ENCODE measurements at places on chromosomes 6 and 20. TPM values are rescaled to one million over a fixed set of nuclear protein-coding genes. Genes with fewer than 3 reads are reported as not detected.

Gene GSTA3
- total RNA-seq: not detected

Gene ABHD16B
- total RNA-seq: not detected

Gene KCNK17
- total RNA-seq: 10.4 TPM

Gene PLCB4
- total RNA-seq: 18.1 TPM

Gene HMGN4
- 48.4 TPM for total RNA-seq

Gene OR2H1
- total RNA-seq: not detected

Gene USP49
- total RNA-seq: 2.3 TPM

Gene TRAM2
- 38.0 TPM for total RNA-seq

Gene CNKSR3
- 19.3 TPM for total RNA-seq

Gene SENP6
- total RNA-seq: 147 TPM

Gene DPPA5
- not detected for total RNA-seq

Gene RAB44
- 0.29 TPM for total RNA-seq

Gene KIAA1755
- total RNA-seq: 46.4 TPM

Gene TFAP2A
- 0.23 TPM for total RNA-seq

Gene CAGE1
- total RNA-seq: not detected

Gene CLPSL2
- total RNA-seq: not detected

Gene HAO1
- total RNA-seq: not detected

Gene FOXS1
- total RNA-seq: 10.0 TPM

Gene SCUBE3
- total RNA-seq: 57.6 TPM

Gene TM9SF4
- total RNA-seq: 35.8 TPM

Gene SLC35F1
- 1.6 TPM for total RNA-seq

Gene PLN
- total RNA-seq: 232 TPM

Gene SPTLC3
- total RNA-seq: 12.1 TPM

Gene RSPH9
- total RNA-seq: 0.23 TPM

Gene SLX4IP
- 3.5 TPM for total RNA-seq

Gene MAVS
- 33.4 TPM for total RNA-seq

Gene SOBP
- 18.6 TPM for total RNA-seq

Gene FGD2
- 19.9 TPM for total RNA-seq

Gene AP5S1
- total RNA-seq: 9.9 TPM

Gene FAM209B
- not detected for total RNA-seq

Gene IL17A
- not detected for total RNA-seq

Gene TXNDC5
- total RNA-seq: 96.7 TPM

Gene PSORS1C2
- not detected for total RNA-seq

Gene CST5
- not detected for total RNA-seq

Gene PDSS2
- total RNA-seq: 12.9 TPM

Gene ALDH8A1
- 4.1 TPM for total RNA-seq

Gene SNAP91
- 2.1 TPM for total RNA-seq

Gene NKAPL
- 3.2 TPM for total RNA-seq

Gene PCED1A
- total RNA-seq: 50.7 TPM

Gene PAX1
- not detected for total RNA-seq

Gene EIF6
- 61.0 TPM for total RNA-seq

Gene DEFB132
- total RNA-seq: not detected

Gene PPIL6
- 1.0 TPM for total RNA-seq

Gene TMEM217
- 2.7 TPM for total RNA-seq

Gene ADTRP
- 1.2 TPM for total RNA-seq

Gene LHFPL5
- total RNA-seq: not detected

Gene SASH1
- total RNA-seq: 89.7 TPM

Gene RAMACL
- 2.4 TPM for total RNA-seq

Gene MOG
- total RNA-seq: not detected

Gene PACSIN1
- total RNA-seq: 0.84 TPM

Gene GMPR
- total RNA-seq: 23.8 TPM

Gene KIAA0408
- 1.9 TPM for total RNA-seq

Gene SMOC2
- 203 TPM for total RNA-seq

Gene PAK5
- total RNA-seq: 0.19 TPM

Gene LY6G6D
- not detected for total RNA-seq

Gene COL21A1
- 39.3 TPM for total RNA-seq

Gene ADISSP
- total RNA-seq: 21.1 TPM

Gene APOM
- 0.96 TPM for total RNA-seq

Gene CST4
- not detected for total RNA-seq

Measured in aorta (tissue), 5 donors.